Activated naive CD8-positive, alpha-beta T cell treated with anti-CD3 and anti-CD28 coated beads, Interleukin-2, amount 10 ng/mL, durations not matched to agents 7 days and 5 days (primary cell): ENCODE measurements at places on chromosomes 1 and 21. TPM values are rescaled to one million over a fixed set of nuclear protein-coding genes. Genes with fewer than 3 reads are reported as not detected.

The LAMTOR2 gene
- total RNA-seq, result 50.9 TPM

The ARHGEF2 gene
- 155 TPM for total RNA-seq

The MNDA gene
- total RNA-seq, result 0.31 TPM

The FGR gene
- total RNA-seq, result 4.7 TPM

The SON gene
- 357 TPM for total RNA-seq

The KRTAP12-2 gene
- not detected for total RNA-seq

The FCRL5 gene
- 0.33 TPM for total RNA-seq

The RBM11 gene
- 3.3 TPM for total RNA-seq

The EXTL1 gene
- total RNA-seq, result not detected

The XKR8 gene
- 8.7 TPM for total RNA-seq

The LHX8 gene
- not detected for total RNA-seq

The HCRTR1 gene
- total RNA-seq, result not detected

The NUF2 gene
- 50.6 TPM for total RNA-seq

The ORC1 gene
- 25.7 TPM for total RNA-seq

DNA sequence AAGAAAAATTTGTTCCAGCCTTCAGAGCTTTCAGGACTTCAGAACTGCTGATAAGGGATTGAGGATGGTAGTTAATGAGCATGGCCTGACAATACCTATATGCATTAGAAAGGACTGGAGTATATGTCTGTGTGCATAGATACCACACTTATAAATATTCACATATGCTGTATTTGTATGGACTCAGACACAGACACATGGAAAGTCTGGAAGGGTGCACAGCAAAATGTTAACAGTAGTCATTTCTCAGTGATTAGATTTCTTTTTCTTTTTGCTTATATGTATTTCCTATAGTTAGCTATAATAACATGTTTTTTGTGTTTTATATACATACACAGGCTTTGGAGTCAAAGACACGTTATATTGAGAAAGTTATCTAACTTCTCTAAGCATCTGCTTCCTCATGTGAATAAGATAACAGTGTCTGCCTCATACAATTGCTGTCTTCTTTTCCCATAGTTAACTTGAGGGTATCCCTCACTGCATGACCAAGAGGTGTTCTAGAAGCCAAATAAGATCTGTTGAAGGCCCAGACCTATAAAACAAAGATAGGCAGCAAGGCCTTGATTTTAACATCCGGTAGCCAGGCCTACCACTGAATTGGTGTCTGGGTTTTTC lies 31.3 kb downstream of the INPP5B start:
- DNase-seq, result no peak

GRCh38 chr1:161506336-161507223 lies 1.3 kb downstream of the FCGR2A start:
- DNase-seq, result no peak

GRCh38 chr1:15212954-15213291 lies 34.1 kb upstream of the FHAD1 start:
- no peak for DNase-seq

DNA sequence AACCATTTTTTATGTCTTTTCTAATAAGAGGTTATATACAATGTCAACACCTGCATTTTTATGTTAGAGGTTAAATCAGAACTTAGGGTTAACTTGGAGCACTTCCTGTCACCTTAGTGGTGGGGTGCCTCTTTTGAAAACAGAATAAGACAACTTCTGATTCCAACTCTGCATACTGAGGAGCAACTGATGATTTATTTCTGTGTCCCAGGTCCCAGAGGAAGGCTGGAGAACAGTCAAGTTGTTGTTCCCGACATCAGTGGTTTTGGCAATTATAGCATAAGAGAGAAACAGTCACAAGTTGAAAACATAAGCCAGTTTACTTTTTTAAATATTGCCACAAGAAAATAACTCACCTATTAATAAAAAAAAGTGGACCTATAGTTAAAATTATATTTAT lies 871.0 kb upstream of the ADAMTS5 start:
- no peak for DNase-seq

- no peak for DNase-seq
Measured at GRCh38 chr1:91701472-91701869, 184.5 kb downstream of the TGFBR3 start.

DNA sequence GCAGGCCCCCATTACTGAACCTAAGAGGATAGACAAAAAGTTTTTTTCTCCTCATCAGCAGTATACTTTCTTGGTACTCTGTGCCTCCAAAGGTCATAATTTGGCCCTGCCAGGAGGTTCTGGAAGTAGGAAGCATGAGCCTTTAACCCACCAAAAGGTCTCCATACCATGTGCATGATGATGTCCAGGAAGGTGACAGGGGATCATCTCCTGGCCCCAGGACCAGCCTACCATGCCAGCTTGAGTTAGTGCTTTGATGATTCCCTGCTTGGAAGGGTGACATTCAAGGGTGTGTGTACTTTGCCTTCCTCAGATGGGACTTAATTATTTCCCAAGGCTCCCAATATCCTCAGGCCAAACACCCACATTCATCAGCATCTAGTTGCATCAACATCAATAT lies 6.3 kb upstream of the SPRR1A start:
- DNase-seq, result no peak

DNA sequence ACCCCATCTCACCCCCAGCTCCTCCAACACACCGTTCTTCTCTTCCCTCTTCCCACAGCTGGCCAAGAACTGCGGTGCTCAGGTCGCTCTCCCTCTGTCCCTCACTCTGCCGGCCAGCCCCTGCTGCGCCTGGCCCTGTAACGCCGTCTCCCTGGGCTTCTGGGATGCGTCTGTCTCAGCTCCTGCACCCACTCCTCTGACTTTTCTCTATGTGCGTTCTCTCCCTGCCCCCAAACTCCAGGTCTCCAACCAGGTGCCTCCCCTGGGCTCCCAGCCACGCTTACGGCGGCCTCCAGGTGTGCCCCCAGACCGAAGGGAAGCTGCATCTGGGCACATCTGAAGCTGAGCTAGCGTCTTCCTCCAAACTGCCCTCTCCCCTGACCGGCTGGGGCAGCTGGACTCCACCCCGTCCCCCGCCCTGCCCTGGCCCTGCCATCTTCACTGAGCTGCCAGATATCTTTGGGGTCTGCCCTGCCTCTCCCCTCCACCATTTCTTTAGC lies 2.6 kb downstream of the KRTAP10-12 start:
- no peak for DNase-seq

- DNase-seq, result no peak
Measured at GRCh38 chr1:27099587-27100334, 55.2 kb downstream of the SLC9A1 start.

DNA sequence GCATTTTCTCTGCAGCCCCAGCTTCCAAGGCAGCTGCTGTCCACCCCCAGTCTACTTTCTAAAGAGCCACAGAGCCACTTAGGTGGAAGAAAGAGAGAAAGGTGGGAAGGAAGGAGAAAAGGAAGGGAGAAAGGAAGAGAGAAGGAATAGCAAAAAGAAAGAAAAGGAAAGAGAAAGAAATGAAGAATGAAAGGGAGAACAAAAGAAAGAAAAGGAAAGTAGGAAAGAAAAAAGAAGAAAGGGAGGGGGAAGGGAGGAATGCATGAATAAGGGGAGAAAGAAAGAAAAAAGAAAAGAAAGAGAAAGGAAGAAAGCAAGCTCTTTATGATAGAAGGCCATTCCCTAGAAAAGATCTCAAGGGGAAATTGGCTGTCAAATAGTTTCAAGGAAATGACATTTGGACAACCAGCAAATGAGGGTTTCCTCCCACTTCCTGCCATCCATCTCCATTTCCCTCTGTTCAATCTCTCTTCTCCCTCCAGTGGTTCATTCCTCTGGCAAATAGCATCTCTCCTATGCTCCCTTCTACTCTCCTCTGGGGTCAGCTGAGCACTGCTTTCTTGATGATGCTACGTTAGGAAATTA lies 3.4 kb upstream of the CSF1 start:
- DNase-seq, result no peak

- DNase-seq, result no peak
Measured at GRCh38 chr1:19329611-19330010, 17.5 kb downstream of the SLC66A1 start.

DNA sequence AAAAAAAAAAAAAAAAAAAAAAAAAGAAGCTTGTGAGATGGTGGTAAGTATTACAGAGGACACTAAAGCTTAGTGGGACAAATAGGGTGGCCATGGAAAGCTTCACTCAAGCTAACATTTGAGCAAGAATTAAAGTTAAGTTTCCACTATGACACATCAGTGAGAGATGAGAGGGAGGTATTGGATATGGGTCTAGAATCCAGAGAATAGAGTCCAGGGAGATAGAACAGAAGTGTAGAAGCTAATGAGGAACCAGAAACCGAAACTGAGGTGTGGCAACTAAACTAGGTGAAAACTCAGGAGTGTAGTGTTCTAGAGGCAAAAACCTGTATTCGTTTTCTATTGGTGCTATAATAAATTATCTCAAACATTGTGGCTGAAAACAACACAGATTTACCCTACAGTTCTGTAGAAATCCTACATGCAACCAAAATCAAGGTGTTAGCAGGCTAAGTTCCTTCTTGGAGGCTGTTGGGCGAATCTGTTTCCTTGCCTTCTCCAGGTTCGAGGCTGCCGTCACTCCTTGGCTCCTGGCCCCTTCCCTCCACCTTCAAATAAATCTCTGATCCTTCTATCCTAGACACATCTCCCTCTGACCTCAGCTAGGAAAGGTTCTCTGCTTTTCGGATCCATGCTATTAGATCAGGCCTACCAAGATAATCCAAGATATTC lies 36.2 kb downstream of the PTP4A2 start:
- no peak for DNase-seq
